Choroid plexus epithelial cell (primary cell): ENCODE measurements at places on chromosomes 1 and 21.

- DNase-seq, result no peak
These were observed 78.3 kb downstream of the VWA5B1 start for GRCh38 chr1:20368866-20369470.

- DNase-seq, result no peak
These were observed 320.7 kb downstream of the AJAP1 start for GRCh38 chr1:4974981-4975685.

- peak; percentile 68 for DNase-seq
These were observed 366.3 kb upstream of the ESRRG start for GRCh38 chr1:217089361-217090014.

DNA sequence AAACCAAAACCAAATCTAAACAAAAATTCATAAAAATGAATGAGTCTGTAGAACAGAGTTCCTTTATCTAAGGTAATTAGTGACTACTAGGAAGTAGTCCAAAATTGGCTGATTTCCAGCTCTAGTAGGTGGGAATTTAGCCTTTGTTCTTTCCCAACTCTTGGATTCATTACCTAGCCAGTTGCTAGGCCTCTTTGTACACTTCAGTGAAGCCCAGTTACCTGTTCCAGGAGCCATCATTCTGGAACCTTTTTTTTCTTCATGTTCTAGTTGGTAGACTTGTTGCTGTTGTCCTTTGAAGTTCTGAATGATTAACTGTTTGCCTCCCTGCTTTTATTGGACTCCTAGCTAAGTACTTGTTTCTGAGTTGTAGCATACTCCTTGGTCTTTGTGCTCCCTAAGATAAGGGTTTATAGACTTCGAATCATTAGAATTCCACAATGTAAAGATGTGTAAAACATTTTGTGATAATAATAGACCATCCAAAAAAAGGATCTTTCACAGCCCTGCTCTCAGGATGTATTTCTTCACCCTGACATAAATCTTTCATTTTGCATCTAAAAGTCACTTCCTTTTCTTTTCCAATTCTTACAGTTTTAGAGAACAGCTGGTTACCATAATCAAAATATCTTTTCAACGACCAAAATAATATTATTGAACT lies 9.8 kb downstream of the PLA2G4A start:
- DNase-seq, result no peak

DNA sequence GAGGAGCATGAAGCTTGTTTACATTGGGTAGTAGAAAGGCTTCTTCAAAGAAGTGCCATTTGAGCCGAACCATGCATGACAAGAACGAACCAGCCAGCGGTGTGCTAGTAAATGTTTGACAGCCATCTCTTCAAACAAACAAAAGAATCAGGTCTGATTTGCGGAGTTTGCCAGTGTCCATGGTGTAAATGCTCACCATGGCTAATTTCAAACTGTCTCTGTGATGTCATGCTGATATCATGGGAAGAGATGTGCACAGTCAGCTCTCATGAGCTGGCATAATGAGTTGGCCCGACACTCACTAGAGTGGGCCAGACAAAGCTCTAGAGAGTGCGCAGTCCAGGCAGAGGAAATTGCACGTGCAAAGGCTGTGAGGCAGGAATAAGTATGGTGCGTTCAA lies 101.1 kb downstream of the KAZN start:
- DNase-seq, result no peak

DNA sequence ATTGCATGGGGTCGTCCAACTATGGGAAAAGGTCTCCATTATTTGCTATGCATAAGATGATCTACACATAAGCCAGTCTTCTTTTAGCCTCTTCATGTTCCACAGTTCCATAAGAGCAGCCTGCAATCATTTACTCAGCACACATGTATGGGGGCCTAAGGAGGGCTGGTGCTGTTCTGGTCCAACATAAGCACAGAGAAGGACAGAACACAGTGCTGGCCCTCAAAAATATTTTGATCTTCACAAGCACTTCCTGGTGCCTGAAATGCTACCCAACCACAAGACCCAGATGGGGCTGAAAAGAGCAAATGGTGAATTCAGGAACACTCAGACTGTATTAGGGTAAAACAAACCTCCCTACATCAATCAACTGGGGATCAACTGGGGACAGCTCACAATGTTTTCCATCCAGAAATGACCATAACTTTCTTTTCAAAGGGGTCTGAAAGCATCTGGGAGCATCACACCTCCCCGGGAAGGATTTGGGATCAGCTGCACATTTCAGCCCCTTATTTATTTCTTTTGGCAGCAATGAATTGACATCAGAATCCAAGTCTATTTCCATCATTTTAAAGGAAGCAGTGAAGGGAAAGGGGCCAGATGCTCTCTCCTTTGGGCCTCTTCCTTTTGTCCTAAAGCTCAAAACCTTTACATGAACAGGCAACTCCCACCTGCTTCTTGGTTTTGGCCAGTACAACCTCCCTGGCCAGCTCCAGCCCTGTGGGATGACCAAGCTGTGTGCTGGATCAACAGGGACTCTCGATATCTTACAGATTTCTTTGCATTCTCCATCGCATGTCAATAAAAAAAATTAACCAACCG lies 45.7 kb downstream of the KCNN3 start:
- no peak for DNase-seq

GRCh38 chr1:170114906-170115305 lies 30.9 kb upstream of the NTMT2 start:
- DNase-seq, result peak; percentile 64

DNA sequence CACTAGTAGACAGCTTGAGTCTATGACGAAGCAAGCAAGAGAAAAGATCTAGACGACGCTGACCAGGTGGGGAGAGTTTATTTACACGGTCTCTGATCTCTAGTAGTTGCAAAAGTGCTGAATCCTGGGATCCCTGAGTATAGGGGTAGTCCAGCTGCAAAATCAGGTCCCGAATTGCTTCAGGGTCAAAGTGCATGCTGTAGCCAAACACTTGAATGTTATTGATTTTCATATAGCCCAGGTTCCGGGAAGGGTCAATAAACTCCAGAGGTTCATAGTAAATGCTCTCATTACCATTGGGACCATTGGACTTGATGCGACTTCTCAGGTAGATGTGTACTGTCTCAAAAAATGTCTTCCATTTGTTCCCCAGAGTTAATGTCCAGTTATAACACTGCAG lies 379.6 kb downstream of the BRINP3 start:
- DNase-seq, result no peak

GRCh38 chr1:166925810-166926478 lies 49.4 kb downstream of the ILDR2 start:
- DNase-seq, result peak; percentile 70

GRCh38 chr1:35564884-35565741 lies 7.5 kb downstream of the NCDN start:
- no peak for DNase-seq

DNA sequence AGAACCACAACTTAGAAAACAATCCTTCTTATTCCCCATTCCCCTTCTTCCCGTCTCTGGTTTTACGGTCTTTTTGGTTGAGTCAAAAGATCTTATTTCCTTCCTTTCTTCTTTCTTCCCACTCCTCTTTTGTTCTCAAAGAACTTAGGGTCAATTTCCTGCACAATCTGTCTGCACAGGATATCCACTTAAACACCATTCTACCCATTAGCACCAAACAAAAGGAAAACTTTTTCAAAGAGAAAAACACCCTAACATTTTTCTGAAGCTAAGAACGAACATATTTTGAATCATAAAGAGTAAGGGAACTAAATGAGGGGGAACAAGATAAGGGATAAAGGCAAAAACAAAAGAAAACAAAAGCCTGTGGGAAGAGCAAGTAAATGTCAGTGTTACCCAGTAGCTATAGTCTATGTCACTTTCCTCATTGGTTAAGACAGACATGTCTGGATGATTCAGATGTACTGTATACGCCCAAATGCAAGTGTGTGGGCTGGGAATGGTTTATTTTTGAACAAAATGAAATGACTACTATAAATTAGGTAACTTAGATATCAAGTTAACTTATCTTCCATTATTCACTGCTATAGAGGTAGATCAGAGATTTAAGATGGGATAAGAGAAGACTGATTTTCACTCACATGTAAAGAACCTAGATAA lies 59.9 kb downstream of the TOR3A start:
- peak; percentile 86 for DNase-seq

DNA sequence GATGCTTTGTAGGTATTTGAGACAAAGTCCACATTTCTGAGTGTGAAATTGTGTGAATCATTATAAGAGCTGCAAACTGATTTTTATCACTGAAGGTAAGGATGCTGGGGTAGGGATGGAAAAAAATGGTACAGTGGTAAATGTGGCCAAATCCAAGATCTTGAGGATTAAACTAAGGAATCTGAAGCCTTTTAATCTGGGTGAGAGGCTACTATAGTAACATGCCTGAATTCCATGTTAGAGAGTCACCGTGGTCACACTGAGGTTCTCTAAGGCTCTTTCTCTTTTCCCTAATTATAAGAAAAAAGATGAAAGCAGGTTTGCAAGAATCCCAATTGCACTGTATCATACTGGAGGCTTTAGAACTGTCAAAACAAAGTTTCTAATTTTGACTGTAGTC lies 17.6 kb downstream of the PTGER3 start:
- no peak for DNase-seq

- DNase-seq, result peak; percentile 48
These were observed 1.5 kb downstream of the RPS6KA1 start for GRCh38 chr1:26530895-26531598.

GRCh38 chr1:113245252-113245651 lies 145.1 kb upstream of the MAGI3 start:
- DNase-seq, result no peak

GRCh38 chr1:200153277-200154055 lies 126.0 kb downstream of the NR5A2 start:
- peak; percentile 16 for DNase-seq

GRCh38 chr1:110523011-110523410 lies 4.0 kb upstream of the KCNA10 start:
- DNase-seq, result no peak

- no peak for DNase-seq
These were observed 2.8 kb downstream of the TNFRSF8 start for GRCh38 chr1:12065872-12066271.

- DNase-seq, result no peak
These were observed 1.4 kb upstream of the PAPPA2 start for GRCh38 chr1:176461576-176461975.

DNA sequence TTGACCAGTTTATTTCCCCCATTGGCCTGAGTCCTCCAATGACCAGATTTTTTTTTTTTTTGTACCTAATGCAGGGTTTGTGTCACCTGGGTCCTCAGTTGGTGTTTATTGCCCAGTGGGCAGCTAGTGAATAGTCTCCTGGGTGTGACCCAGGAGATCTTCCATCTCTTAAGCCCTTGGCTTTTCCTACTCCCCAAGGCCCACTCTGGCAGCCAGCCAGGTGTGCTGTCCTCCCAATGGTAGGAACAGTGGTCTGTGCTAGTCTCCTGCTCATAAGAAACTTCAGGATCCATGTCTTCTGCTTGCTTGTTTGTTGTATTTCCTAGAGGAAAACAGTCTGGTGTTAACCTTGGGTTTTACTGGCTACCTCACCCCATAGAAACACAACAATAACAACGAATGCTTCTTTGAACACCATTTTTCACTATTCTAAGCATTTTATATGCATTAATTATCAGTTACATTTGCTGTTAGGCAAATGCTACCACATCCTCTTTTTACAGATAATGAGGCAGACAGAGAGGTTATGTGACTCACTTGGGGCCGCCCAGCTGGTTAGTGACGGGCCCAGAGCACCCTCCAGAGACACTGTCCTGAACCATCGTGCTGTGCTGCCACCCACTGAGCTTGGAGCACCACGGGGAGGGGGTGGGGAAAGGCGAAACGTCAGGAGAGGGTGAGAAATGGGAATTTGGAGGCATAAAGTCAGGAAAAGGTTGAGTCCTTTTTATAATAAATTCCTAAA lies 107.5 kb downstream of the HIVEP3 start:
- peak; percentile 58 for DNase-seq

DNA sequence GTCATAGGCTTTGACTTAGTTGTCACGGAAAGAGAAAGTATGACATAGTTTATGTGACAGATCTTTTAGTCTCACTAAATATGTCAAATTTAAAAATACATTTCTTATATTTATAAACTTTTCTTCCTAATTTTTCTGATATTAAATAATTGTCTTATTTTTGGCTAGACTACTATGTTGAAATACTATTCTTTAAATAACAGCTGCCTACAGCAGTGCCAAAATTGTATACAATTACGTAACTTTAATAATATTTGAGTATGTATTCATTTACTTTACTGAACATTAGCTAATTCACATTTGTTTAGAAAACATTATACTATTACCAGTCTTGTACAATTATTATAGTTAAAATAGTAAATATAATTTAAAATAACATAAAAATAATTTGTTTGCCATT lies 137.4 kb downstream of the ADGRL4 start:
- DNase-seq, result no peak

DNA sequence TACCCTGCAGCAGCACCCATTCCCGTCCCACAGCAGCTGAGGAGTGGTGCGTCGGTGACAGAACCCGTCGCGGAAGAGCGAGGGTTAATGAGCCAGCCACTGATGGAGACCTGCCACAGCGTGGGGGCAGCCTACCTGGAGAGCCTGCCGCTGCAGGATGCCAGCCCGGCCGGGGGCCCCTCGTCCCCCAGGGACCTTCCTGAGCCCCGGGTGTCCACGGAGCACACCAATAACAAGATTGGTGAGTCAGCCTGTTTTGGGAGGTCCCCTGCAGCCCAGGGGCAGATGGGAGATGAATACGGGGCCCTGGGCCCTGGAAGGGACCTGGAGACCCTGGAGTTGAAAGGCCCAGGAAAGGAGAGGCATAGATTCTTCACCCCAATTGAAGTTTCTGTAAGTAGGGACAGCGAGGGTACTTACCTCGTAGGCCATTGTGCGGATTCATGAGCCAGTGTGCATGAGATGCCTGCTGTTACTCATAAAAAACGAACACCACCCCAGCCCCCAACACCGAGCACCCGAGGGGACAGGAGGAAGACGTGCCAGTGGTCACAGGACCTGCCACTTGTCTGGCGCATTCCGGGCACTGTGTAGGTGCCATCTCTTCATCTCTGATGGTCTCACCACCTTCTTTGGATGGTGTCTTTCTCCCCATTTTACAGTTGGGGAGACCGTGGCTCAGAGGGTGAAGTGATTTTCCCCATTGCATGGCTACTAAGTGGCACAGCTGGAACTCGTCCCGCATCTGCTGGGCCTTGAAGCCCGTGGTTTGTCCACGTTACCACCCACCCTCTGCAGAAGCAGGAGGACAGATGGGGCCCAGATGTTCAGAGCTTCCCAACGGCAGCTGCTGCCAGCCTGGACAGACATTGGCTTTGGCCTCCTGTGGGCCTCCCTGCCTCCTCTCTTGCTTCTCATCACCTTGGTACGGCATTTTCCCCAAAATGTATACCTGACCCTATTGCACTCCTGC lies 28.3 kb upstream of the TNFRSF1B start:
- DNase-seq, result no peak

GRCh38 chr1:26200413-26200812 lies 10.0 kb downstream of the CATSPER4 start:
- no peak for DNase-seq

- no peak for DNase-seq
These were observed 5.9 kb upstream of the THEM4 start for GRCh38 chr1:151915061-151915686.
